Sigmoid colon (tissue), 7 donors: ENCODE measurements at places on chromosomes 7 and 10.
A peak's percentile ranks its signal among the peaks of the same experiment; 100 is the strongest.

DNA sequence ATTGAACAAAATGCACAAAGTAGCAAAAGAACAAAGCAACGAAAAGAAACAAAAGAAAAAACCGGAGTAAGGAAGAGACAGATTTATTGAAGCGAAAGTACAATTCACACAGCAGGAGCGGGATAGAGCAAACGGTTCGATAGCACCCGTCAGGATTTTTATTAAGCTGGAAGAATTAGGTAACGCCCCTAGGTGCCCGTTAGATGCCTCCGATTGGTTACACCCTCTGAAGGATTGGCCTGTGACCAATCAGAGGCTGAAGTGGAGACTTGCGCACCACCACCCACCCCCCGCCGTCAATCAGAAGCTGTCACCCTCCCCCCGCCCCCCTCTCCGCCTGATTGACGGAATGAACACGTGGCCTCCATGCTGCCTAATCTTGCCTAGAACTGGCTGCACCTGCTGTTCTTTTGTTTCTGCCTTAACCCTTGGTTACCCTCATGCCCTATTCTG, 16.8 kb downstream of the OCM2 start:
- DNase-seq, result no peak
- no peak overlapping the region for H3K27ac ChIP-seq
- H3K4me1 ChIP-seq, result no peaks in the 10 kb centered on the region
- no peaks in the 10 kb centered on the region for H3K27me3 ChIP-seq

DNA sequence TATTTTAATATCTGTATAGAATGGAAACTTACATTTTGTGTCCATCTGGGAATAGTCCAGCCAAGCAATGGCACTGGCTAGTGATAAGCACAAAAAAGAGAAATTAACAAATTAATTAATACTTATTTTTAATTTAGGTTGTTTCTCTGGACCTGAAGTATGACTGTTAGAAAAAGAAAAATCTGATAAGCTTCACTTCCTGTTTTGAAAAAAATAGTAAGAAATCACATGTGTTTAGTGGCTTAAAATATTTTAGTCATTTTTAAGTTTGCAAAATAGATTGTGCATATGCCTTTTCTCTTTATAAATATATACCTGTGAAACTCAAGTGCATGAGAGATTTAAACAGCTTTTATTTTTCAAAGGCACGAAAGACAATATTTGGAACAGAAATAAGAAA, 50.1 kb upstream of the CREB5 start:
- no peak overlapping the region for H3K4me3 ChIP-seq
- no peak for DNase-seq
- no peaks in the 10 kb centered on the region for H3K36me3 ChIP-seq
- no peaks in the 10 kb centered on the region for H3K27me3 ChIP-seq

DNA sequence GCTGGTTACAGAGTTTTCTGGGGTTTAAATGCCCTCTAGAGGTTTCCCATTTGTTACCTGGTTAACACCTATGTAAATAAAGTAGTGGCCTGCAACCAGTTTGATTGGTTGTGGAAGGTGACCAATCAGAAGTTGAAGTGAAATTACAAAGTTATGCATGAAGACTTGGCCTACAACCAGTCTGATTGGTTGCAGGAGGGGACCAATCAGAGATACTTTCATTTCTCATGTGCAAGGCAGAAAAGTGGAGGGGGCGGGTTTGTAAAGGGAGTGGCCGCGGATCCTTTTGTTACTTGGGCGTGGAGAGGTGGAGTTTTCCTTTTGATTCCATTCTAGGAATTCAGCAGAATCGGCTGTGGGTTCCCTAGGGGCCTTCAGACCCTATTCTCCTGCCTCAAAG, 80.8 kb downstream of the SEC23IP start:
- peaks cover 11% of the 10 kb centered on the region for H3K4me1 ChIP-seq
- no peaks in the 10 kb centered on the region for H3K36me3 ChIP-seq
- no peaks in the 10 kb centered on the region for H3K27me3 ChIP-seq
- H3K27ac ChIP-seq, result no peak overlapping the region
- DNase-seq, result no peak

DNA sequence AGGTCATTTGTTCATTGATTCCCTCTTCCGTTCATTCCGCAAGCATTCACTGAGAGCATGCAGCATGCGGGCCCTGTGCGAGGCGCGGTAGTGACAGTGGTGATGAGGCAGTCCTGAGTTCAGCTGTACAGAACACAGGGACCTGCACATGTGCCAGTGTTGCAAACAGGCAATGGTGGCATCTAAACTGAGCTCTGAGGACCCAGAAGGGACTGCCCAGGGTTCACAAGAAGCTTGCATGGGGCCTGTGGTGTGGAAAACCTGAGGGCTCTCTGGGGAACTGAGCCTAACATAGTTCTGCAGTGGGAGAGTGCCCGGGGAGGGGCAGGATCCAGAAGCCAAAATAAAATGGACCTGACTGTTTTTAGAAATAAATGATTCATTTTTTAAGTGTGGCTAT, 13.2 kb downstream of the ZNF488 start:
- peaks cover 12% of the 10 kb centered on the region for H3K4me1 ChIP-seq
- no peak overlapping the region for H3K27ac ChIP-seq
- no peaks in the 10 kb centered on the region for H3K36me3 ChIP-seq
- DNase-seq, result no peak

DNA sequence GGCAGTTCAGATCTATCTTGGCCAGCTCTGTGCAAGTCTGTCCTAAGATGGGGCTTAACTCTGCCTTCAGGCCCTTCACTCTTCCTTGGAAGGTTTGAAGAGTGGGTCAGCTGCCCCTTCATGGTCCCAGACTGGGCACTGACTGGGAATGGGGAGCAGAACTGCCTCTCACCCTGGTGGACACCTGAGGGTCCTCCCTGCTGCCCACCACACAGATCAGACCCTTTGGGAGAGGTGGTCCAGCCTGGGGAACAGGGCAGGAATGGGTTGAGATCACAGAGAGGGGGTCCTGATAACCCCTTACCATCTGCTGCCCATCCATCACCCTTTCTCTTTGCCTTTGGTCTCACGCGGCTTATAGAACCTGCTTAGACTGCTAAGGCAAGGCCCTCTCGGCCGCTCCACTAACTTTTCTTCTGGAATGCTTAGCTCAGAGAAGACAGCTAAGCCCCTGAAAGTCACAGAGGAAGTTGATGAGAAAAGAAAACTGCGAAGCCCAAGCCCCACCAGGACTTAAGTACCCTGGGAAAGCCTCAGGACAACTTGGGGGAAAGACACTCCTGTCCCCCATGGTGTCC, 402 bp upstream of the CDHR1 start:
- H3K27ac ChIP-seq, result no peak overlapping the region
- peak overlapping the region; percentile 57 for H3K4me3 ChIP-seq
- peak; percentile 33 for DNase-seq
- peaks cover 33% of the 10 kb centered on the region for H3K4me1 ChIP-seq
- H3K36me3 ChIP-seq, result no peaks in the 10 kb centered on the region

- DNase-seq, result no peak
- no peaks in the 10 kb centered on the region for H3K4me1 ChIP-seq
- H3K36me3 ChIP-seq, result no peaks in the 10 kb centered on the region
- H3K27ac ChIP-seq, result no peak overlapping the region
These were observed 18.0 kb upstream of the SFR1 start for GRCh38 chr10:104103956-104104355.

DNA sequence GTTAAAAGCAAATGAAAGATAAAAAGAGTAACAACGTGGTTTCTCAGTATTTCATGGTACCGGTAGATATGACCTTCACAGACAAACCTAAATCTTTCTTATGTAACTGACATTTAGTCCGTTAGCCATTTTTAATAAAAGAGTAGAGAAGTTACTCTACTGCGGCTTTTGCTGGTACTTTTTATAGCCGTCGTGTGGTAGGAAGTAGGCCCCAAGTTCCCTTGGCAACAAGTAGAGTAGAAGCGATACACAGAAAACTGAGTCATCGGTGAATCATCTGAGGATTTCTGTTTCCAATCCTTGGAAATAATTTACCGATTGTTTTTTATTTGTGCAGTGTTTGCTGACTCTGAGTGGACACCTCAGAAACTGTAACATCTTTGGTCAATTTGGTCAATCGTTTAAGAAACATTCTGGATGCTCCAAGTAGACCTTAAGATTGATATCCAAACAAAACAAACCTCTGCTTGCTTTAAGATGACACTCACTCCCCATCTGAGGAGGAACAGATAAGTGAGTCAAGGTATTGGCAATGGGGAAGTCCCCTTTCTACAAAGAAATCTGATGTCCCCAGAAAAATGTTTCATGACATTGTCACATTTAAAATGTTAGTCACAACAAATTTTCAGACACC, 63.9 kb upstream of the AHR start:
- H3K27me3 ChIP-seq, result no peaks in the 10 kb centered on the region
- no peak overlapping the region for H3K4me3 ChIP-seq
- no peaks in the 10 kb centered on the region for H3K36me3 ChIP-seq
- peak overlapping the region; percentile 33 for H3K27ac ChIP-seq

DNA sequence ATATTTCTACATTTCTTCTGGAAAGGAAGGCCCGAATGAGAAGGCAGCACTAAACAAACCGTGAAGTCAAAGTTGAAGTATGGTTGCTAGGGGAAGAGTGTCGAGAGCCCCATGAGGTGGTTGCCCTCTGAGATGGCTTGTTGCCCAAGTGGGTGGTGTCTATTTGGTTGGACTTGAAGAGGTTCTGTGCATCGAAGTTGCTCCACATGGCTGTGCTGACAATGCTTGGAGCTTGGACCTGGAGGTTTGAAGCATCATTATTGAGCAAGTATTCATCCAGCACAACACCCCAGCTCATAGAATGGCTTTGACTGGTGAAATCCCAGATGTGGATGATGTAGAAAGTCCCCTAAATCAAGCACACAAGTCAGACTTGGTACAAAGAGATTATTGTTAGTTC, 165.2 kb upstream of the CDCA7L start:
- H3K4me3 ChIP-seq, result no peak overlapping the region
- no peak overlapping the region for H3K27ac ChIP-seq
- no peaks in the 10 kb centered on the region for H3K36me3 ChIP-seq

DNA sequence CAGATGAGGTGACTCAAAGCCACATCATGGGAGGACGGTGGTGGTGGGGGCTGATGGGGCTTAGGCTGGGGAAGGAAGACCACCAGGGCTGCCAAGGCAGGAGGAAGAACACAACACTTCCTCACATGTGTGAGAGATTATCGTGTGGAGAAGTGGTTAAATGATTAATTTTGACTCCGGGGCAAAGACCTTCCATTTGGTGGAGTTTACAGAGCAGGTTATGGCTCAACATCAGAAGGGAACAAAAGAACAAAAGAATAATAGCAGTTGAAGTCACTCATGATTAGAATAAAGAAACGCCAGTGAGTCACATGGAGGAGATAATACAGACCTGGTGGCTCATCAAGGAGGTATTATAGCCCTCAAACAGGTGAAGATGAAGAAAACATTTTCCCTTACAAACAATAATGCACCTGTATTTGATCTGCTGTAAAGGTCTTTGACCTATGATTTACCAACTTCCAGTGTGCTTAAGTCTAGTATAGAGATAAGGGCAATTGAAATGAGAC, 170.1 kb downstream of the PKD1L1 start:
- no peaks in the 10 kb centered on the region for H3K36me3 ChIP-seq
- DNase-seq, result no peak
- no peak overlapping the region for H3K4me3 ChIP-seq
- peaks cover 15% of the 10 kb centered on the region for H3K4me1 ChIP-seq

DNA sequence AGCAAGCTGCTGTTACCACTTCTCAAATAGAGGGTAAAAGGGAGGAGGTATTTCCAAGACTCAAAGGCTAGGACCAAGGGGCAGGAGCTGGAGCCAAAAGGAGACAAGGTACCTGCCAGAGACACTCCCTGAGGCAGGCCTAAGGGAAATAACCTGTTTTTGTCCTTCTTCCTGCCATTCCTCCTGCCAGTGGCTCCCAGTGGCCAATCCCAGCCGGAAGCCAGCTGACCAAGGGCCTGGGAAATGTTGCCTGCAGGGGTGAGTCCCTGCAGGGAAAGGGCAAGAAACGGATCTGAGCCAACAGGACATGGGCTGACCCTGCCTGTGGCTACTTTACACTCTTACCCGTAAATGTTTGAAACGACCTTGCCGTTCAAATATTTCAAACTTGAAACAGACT, 3.5 kb downstream of the CYTH3 start:
- no peak overlapping the region for H3K4me3 ChIP-seq
- H3K4me1 ChIP-seq, result peaks cover 23% of the 10 kb centered on the region
- H3K36me3 ChIP-seq, result no peaks in the 10 kb centered on the region

GRCh38 chr10:80718024-80718423, 180.3 kb downstream of the SH2D4B start:
- H3K36me3 ChIP-seq, result no peaks in the 10 kb centered on the region
- H3K27ac ChIP-seq, result no peak overlapping the region
- no peak overlapping the region for H3K4me3 ChIP-seq
- H3K4me1 ChIP-seq, result no peaks in the 10 kb centered on the region
- DNase-seq, result no peak

- H3K36me3 ChIP-seq, result no peaks in the 10 kb centered on the region
- no peak for DNase-seq
- H3K27me3 ChIP-seq, result no peaks in the 10 kb centered on the region
- H3K4me3 ChIP-seq, result no peak overlapping the region
These were observed 155.6 kb upstream of the AGR3 start for GRCh38 chr7:17037356-17037755.

DNA sequence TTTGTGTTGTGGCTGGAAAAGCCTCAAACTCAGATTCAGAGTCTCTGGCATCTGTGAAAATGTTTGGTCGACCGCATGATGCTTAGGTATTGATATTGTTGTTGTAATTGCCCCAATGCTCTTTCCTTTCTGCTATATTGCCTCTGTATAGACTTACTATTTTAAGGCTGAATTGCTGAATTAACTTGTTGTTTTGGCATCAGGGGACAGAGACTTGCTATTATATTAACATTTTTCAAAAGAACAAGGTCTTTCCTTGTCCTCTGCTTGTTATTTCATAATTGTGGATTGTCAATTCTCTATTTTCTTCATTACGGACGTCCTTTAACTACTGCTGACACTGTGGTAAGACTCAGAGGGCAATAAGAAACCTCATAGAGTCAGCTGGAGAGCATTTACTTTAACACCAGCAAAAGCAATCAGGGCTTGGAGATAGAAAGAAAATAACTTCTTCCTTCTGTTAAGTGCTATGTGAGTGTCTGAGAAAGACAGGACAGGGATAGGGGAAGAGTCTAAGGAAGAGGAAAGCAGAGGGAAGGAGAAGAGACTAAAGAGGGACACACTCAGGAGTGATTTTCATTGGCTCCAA, 17.6 kb downstream of the CPED1 start:
- H3K4me3 ChIP-seq, result no peak overlapping the region
- DNase-seq, result no peak
- H3K4me1 ChIP-seq, result peaks cover 50% of the 10 kb centered on the region
- H3K27me3 ChIP-seq, result no peaks in the 10 kb centered on the region

DNA sequence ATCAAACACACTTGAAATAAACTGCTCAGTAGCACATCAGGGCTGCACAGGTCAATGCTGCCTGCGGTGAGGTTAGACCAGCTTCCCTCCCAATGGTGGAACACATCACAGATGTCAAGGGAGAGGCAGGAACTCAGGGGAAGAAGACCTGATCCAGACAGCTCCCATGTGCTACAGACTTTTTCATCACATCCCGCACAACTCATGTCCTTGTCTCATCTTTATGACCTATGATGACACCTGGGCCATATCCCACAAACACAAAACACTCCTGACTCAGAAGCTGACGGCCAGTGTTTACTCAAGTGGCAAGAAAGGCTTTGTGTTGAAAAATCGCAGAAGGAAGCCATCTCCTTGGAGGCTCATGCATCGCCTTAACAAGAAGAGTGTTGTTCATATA, 91.6 kb downstream of the HTR5A start:
- no peak overlapping the region for H3K4me3 ChIP-seq
- DNase-seq, result no peak
- no peak overlapping the region for H3K27ac ChIP-seq
- H3K27me3 ChIP-seq, result peaks cover 3% of the 10 kb centered on the region
- no peaks in the 10 kb centered on the region for H3K36me3 ChIP-seq
- H3K4me1 ChIP-seq, result peaks cover 7% of the 10 kb centered on the region
